ENCODE measurements at places on chromosomes 11 and 22.
A peak's percentile ranks its signal among the peaks of the same experiment; 100 is the strongest.

- peak; percentile 51 for DNase-seq
Measured at GRCh38 chr11:65366340-65366773, 11.8 kb downstream of the TIGD3 start.

GRCh38 chr11:20367313-20367948 lies 3.9 kb downstream of the HTATIP2 start:
- no peak for DNase-seq

GRCh38 chr22:47307326-47307725 lies 544.9 kb downstream of the TBC1D22A start:
- no peak for DNase-seq

DNA sequence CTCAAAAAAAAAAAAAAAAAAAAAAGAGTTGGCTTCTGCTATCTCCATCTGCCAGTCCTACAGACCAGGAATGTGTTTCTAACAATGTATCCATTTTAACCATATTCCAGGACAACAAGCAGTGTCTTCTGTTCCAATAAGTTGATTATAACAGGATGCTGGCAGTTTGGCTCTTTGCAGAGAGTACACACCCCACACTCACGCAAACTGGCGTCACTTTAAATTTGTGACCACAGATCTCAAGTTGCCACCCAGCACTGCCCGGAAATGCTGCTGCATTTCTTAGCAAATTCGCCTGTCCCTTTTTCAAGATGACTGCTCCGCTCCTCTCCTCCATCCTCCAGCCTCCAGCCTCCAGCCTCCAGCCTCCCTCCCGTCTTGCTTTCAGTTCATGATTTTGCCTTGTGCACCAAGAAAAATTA lies 44.3 kb downstream of the SCGB1A1 start:
- no peak for DNase-seq

DNA sequence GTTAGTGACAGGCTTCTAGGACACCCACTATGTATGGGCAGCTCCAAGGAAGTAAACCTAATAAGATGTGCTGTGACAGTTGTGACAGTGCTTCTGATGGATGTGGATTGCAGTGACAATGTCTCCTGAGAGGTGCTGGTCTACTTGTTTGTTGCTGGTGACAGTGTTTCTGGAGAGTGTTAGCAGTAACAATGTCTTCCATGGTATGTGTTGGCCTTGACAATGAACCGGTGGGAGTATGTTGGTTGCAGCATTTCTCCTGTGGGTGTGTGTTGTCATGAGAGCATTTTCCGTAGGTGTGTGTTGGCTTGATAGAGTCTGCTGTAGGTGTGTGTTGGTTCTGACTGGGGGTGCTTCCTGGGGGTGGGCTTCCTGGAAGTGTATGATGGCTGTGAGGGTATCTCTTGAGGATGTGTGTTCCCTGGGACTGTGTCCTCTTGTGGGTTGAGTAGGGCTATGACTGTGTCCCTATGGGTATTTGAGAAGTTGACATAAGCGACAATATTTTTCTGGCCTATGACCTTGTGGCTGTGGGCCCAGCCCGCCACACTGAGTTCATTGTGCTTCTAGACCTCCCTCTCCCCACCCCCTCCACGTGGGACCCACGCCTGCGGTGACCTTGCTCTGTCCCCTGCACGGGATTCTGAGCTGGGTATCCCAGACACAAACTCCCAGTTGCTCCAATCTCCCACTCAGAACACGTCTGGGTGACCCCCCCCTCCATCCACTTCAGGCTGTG lies 1.2 kb downstream of the DCHS1 start:
- DNase-seq: no peak

GRCh38 chr11:7077101-7077500 lies 11.7 kb upstream of the RBMXL2 start:
- DNase-seq: peak; percentile 32

DNA sequence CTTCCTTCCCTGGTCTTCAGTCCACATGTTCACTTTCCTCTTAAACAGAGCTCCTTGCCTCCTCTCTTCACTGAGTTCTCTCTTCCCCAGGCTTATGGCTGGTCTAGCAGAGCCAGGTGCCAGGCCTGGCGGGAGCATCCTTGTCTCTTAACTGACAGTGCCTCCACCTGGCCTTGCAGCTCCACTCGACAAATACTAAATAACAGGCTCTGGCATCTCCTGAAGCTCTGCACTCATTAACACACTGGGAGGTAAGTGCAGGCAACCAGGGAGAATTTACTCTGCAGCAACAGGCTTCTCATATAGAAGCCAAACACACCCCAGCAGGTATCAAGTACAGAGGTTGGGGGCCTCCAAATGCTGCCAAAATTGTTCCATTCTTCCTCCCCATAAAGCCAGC lies 438.1 kb downstream of the SOX6 start:
- no peak for DNase-seq

- DNase-seq: no peak
Measured at GRCh38 chr22:46117206-46118199, 32.8 kb upstream of the PPARA start.

GRCh38 chr11:65459552-65459951 lies 37.0 kb downstream of the NEAT1 start:
- no peak for DNase-seq
